ENCODE measurements at places on chromosomes 16 and 17.

DNA sequence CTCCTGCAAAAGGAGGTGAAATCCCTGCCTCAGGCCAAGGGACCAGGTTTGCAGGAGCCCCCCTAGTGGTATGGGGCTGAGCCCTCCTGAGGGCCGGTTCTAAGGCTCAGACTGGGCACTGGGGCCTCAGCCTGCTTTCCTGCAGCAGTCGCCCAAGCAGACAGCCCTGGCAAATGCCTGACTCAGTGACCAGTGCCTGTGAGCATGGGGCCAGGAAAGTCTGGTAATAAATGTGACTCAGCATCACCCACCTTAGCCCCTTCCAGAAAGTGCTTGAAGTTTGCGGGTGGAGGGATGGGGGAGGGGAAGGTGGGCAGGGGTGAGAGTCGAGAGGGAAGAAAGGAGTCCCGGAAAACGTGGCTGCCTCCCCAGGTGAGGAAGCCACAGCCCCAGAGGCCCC, 2.1 kb downstream of the MC1R start:
- DNase-seq: no peak

DNA sequence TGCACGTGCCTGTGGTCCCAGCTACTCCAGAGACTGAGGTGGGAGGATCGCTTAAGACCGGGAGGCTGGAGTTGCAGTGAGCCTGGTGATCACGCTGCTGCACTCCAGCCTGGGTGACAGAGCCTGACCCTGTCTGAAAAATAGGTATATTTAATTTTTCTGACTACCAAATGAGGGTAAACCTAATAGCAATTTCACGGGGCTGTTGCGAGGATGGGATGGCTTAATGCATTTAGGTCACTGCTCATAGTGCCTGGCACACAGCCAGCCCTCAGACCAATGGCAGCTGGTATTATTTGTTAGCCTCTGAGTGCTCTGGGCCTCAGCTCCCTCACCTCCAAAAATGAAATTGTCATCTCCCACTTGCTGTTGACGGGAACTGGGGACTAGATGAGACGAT, 5.9 kb upstream of the CDIP1 start:
- no peak for DNase-seq

DNA sequence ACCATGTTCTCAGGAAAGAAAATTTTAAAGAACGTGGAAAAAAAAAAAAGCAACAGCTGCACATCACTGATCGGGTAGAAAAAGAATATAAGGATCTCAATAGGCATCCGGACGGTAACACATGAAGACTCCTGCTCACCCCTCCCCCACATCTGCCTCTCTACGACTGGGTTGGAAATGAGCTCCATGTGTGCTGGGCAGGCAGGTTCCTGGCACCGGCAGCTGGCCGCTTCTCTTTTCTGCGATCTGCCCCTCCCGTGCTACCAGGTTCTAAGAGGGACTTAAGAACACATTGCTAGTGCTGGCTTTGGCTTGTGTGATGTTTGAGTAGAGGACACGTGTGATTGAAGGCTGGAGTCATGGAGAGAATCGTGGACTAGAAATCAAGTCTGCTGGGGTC, 115.5 kb downstream of the AATF start:
- DNase-seq: no peak

- DNase-seq: no peak
Measured at GRCh38 chr17:67194134-67194533, 50.9 kb downstream of the HELZ start.

DNA sequence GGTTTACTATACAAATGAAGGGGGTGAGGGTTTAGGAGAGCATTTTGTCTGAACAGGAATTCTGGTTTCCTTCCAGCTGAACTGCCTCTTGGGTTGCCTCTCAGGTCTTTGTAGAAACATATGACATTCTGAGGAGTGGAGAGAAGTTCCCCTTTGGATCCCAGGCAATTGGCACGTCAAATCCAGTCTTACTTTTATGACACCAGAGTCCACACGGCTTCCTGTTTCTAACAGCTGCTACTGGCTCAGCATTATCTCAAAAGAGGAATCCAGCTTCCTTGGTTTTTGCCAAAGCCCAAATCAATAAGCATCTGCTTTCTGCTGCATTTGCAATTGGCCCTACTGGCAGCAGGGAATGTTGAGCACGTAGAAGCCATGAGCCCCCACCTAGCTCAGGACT, 97.6 kb upstream of the FAM20A start:
- DNase-seq: no peak

DNA sequence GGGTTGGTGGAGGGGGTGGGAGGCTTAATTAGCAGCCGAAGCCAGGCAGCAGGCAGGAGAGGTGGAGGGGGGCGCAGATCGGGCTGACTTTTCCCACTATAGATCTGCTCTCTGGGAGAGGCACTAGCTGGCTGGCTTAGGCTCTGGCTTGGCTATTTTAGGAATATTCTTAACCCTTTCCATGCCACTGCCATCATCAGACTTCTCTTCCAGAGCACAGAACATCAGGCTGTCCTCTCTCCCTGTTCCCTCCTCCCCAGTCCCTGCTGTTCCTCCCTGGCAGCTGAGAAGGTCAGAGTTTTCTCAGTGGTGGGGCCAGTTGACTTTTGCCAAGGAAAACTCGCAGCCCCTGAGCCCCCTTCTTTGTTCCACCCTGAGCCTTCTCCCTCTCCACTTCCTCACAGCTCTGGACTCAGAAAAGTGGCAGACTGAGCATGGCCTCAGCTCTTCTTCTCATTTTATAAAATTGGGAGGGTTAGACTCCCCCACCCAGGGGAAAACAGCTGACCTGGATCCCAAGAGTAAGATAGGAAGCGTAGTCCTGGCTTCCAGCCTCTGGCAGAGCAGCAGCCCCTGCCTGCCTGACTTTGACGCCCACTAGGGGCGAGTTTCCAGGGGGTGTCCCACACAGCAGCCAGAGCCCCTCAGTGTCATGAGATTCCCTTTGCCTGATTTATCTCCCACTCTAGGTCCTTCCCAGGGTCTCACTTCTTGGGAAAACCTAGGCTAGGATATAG, 9.9 kb upstream of the C1QL1 start:
- no peak for DNase-seq

DNA sequence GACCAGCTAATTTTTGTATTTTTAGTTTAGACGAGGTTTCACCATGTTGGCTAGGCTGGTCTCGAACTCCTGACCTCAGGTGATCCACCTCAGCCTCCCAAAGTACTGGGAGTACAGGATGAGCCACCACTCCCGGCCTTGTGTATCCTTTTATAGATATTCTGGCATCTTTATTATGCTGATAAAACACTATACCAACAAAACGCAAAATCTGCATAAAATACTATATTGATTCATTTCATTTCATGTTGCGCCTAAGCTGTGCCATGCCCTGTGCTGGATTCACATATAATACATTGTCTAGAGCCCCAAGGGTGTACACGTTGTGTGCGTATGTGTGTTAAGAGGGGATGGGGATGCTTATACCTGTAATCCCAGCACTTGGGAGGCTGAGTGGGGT, 3.8 kb upstream of the UBE2Z start:
- no peak for DNase-seq

DNA sequence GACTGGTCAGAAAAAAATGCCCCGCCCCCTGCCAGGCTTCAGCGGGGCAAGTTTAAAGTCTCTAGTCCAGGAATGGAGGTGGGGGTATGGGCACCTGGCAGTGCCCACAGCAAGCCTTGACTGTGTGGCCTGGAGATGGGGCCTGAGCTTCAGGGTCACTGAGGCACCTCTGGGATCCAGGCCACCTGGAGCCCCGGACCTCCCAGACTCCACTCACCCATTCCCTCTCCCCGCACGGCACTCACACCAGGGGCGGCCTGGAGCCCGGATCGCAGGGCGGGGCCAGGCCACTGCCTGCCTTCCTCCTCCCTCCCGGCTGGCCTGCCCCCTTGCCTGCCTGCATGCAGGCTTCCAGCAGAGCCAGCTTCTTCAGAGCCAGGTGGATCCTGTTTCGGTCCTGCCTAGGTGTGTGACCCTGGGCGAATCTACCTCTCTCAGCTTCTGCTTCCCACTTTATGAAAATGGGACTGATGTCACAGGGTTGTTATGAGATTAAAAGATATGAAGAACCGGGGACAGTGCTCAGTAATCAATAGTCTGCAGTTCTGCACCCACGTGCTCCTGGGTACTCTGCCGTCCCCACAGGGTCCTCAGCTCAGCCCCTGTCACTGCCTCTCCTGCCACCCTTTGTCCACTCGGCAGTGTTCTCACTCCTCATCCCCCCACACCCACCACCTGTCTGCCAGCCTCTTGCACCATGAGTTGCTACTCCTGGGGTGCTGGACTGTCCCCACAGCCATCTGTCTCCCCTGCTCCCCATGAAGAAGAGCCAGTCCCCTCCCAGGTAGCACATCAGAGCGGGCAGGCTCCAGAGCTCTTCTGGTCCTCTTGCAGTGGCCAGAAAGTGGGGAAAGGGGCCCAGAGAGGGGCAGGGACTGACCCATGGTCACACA, 1.2 kb upstream of the TCAP start:
- DNase-seq: no peak

DNA sequence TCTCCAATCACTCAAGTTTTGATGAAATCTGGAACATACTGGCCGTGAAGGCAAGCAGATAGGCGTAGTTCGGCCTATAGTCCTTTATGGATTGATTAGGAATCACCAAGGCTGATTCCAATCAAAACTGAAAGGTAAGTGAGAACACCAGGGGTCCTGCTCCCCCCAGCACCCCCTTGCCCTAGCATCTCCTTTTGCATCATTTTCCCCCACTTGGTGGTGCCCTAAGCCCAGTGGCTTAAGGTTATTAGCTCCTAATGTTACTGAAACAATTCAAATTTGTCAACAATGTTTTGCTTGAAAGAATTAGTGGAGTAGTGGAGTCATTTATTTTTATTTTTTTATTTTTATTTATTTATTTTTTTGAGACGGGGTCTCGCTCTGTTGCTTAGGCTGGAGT, 4.9 kb downstream of the SLFN14 start:
- DNase-seq: no peak

DNA sequence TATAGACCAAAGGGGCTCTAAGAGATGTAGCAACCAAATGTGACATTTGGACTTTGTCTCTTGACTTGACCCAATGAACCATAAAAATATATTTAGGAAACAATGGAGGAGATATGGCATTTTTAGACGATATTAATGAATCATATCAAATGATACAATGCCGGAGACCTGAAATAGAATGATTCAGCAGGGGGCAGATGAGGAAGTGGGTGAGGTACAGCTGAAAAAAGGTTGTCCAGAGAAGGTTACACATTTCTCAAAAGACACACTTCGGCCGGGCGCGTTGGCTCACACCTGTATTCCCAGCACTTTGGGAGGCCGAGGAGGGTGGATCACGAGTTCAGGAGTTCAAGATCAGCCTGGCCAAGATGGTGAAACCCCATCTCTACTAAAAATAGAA, 16.5 kb upstream of the SNN start:
- DNase-seq: no peak

- no peak for DNase-seq
Measured at GRCh38 chr17:65362826-65363225, 198.6 kb downstream of the AXIN2 start.

DNA sequence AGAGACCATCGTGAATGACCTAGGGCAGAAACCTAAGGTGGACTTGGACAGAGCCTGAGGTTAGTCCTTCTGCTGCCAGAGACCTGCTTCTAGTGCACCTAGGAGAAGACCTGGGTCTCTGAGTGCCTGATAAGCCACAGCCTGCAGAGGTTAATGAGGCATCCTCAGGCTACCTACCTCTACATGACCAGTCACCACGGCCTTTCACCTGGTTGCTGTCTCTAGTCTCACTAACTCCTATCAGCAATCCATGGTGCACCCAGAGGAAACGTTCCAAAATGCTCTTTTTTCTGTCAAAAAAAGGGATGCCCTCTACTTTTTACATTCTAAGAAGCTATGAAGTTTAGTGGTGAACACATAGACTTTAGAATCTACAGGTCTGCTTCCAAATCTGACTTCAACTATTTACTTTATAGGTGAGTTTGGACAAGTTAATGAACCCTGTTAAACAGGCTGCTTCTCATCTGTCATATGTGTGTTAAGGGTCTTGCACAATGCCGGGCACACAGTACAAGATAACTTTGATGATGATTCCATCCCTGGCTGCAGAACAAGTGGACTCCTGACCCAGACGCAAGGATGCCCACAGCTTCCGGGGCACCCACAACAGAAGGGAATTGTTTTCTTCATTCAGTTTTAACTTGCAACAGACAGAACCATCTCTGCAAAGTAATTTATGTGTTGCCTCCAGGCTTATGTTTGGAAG, 469.9 kb upstream of the CDH5 start:
- no peak for DNase-seq

- DNase-seq: no peak
Measured at GRCh38 chr17:51056813-51057510, 63.7 kb downstream of the SPAG9 start.

- no peak for DNase-seq
Measured at GRCh38 chr17:50052822-50053653, 2.9 kb upstream of the ITGA3 start.

- DNase-seq: no peak
Measured at GRCh38 chr17:78797691-78798585, 15.9 kb upstream of the CYTH1 start.

DNA sequence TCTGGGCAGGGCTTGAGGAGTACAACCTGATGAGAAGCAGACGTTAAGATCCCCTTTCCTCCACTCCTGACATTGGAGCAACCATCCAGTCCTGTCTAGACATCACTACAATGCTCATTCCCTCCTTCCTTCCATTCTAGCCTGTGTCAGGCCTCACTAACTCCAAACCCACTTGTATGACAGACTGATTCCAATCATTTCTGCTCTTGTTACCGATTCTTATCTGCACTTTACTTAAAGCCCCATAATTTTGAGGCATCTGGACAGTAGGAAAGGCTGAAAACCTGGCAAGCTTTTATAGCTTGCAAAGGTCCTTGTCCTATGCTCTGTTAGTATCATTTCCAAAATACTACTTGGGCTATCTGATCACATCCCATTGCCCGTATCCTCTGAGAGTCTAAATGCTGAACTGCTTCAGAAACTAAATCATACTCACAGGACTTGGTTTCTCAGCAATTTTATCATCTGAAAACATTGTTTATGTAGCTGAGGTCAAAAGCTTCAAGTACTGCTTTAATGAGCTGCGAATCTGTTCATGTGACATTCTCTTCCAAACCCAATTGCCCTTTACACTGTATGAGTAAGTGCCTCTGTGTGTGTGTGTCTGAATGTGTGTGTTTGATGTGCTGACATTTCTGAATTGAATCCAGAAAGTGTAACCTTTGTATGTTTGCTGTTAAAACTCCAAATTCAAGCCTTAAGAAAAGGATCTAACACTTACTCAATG, 57.2 kb upstream of the CACNG3 start:
- DNase-seq: no peak

GRCh38 chr17:45931677-45932076, 37.3 kb downstream of the MAPT start:
- DNase-seq: no peak

GRCh38 chr17:36877771-36878170, 59.5 kb upstream of the LHX1 start:
- no peak for DNase-seq

GRCh38 chr16:52727441-52727840, 180.5 kb upstream of the TOX3 start:
- DNase-seq: no peak

- DNase-seq: peak; percentile 3
Measured at GRCh38 chr17:60305141-60305540, 86.8 kb downstream of the USP32 start.

DNA sequence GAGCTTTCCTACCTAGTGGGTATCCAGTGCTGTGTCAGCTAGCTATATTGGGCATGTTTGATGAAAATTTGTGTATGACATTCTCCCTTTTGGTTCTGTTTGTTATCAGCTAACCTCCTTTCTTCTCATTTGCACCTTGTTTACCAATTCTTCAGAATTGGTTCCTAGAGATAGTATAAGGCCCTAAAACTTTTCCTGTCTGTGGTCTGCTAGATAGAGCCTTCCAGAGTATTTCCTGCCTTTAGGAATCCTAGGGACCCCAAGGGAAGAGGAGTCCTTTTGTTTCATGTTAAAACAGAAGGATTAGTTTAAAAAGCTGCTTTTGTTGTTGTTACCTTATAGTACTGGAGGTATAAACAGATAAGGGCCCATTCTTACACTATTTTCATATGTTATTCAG, 11.5 kb downstream of the MAP3K3 start:
- DNase-seq: no peak
